ENCODE measurements at places on chromosomes 12 and 14.

DNA sequence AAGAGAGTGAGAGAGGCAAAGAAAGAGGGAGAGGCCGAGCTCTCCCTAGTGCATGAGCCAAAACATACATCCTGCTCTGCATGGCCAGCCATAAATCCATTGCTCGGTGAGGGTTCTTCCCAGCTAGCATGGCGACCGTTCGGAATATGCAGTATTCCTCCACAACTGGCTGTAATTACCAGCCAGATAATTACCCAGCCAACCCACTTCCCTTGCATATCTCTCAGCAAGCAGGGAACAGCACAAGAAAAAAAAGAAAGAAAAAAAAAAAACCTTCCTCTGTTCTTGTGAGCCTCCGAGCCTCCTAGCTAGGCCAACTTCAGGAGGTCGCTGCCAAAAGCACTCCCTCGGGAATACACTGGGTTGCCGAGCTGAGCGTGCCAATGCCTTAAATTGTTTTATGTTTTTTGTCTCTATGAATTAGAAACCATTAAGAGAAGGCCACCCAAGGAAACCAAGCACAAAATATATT, 567.9 kb downstream of the MED13L start:
- peak; percentile 17 for DNase-seq

- DNase-seq, result peak; percentile 46
Measured at GRCh38 chr14:75401361-75401760, 26.5 kb upstream of the JDP2 start.

GRCh38 chr14:88765130-88765529, 27.6 kb downstream of the EML5 start:
- DNase-seq, result peak; percentile 4

DNA sequence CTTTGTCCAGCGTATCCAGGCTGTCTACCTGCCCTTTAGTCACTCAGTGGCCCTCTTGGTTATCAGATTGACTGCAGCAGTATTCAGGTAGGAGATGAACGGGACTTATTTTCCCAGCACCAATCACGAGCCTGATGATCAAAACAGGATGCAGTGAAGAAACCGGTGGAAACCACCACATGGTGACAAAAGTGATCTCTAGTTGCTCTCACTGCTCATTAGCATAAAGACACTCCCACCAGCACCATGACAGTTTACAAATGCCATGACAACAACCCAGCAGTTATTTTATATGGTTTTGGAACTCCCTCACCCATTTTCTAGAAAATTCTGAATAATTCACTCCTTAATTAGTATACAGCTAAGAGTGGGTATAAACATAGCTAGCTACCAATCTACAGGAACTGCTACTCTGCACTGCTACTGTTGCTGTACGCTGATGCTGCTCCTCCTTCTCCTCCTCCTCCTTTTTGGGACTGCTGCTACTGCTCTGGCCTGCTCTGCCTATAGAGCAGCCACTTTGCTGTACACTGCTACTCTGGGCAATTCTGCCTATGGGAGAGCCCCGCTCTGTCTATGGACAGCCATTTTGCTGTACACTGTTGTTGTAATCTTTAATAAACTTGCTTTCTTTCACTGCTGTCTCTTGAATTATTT, 142.5 kb upstream of the SSTR1 start:
- DNase-seq, result no peak

- peak; percentile 25 for DNase-seq
Measured at GRCh38 chr14:104687601-104688504, 1.6 kb upstream of the INF2 start.

All from adipocyte (in vitro differentiated cells).